ENCODE measurements at places on chromosomes 2 and 18.

- peak; percentile 1 for DNase-seq
Observed at GRCh38 chr2:49616800-49617199, 462.5 kb upstream of the FSHR start.

GRCh38 chr2:232541961-232542714 lies 2.6 kb downstream of the CHRNG start:
- DNase-seq = no peak

- DNase-seq = no peak
Observed at GRCh38 chr18:5164903-5165302, 32.2 kb downstream of the AKAIN1 start.

GRCh38 chr2:186737732-186738508 lies 44.1 kb downstream of the FAM171B start:
- DNase-seq = no peak

- DNase-seq = no peak
Observed at GRCh38 chr2:209381091-209381490, 42.8 kb upstream of the MAP2 start.

- no peak for DNase-seq
Observed at GRCh38 chr2:43410055-43410604, 183.7 kb upstream of the ZFP36L2 start.

DNA sequence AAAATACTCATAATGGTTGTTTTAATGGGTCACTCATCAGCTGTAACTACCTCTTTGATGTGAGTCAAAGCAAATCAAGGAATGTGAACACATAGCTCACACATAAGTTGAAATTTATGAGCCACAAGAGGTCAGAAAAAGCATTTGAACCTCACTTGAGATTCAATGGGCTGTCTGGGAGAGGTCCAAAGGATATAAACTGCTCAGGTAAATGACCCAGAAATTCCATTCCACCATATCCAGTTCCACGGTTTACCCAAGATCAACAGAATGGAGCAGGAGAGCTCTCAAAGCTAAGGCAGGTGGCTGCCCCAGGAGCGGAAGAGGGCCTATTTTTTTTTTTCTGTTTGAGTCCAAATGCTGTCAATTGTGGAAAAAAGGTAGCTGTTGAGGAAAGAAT lies 464.1 kb downstream of the TNS1 start:
- no peak for DNase-seq

DNA sequence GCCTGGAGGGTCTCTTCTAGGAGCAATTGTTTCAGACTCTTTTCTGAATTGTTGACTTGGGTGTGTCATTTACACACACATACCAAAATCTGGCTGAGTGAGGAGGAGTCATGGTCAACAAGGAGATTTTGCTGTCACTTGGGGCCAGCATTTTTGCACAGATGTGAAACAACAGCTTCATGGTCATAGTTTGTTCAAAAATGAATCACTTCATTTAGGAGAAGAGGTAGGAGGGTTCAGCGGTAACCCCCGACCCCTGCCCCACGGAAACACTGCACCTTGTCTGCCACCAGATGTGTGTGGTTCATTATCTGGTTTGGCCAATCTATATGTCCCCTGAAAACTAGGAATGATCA lies 42.2 kb downstream of the LBH start:
- DNase-seq = no peak

- DNase-seq = no peak
Observed at GRCh38 chr2:10062931-10063365, 17.3 kb downstream of the CYS1 start.

- peak; percentile 87 for DNase-seq
Observed at GRCh38 chr2:102141970-102142828, at the start of gene IL1R1. IL1R1 (plus strand) TSS chr2:102142746; CDS start chr2:102157725, 14,979 bp downstream.

DNA sequence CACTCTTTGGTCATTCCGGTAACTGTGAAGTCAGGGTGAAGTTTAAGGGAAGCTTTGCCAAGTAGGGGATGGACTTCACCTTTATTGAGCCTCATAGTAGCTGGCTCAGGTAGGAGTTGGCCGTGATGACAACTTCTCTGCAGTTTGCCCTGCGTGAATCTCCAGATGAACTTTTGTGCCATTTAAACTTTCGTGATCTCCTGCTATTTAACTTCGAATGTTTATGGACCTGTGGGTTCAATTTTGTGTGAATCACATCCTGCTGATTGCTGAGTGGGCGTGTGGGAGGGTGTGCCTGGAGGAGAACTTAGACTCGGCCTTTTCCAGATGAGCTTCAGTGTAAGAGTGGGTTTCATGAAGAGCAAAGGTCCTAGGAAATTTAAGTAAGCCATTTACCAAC lies 4.2 kb downstream of the UGT1A1 start:
- DNase-seq = peak; percentile 42

All from foreskin fibroblast (primary cell).